GM13976 (cell line): ENCODE measurements at places on chromosomes 5 and 9.
A peak's percentile ranks its signal among the peaks of the same experiment; 100 is the strongest.

GRCh38 chr5:165573445-165573844 is 2068.0 kb downstream of the MAT2B start:
- no peak for DNase-seq

GRCh38 chr9:9286001-9286400 is 1326.8 kb downstream of the PTPRD start:
- DNase-seq: no peak

- no peak for DNase-seq
Observed at GRCh38 chr5:177081859-177082258, 4.9 kb upstream of the FGFR4 start.

DNA sequence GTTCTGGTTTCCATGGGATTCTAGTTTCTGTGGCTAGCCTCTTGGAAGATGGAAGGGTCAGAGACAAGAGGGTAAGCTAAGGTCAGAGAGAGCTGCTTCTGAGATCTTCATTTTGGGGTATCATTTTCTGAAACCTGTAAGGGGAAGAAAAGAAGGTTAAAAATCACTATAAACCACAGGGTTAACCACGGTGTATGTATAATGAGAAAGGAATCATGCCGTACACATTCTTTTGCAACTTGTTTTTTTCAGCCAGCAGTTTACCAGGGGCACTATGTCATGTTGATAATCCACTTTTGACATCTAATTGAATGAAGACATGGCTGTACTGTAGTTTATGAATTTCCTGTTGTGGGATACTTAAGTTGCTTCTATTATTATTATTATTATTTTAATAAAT is 164.4 kb downstream of the FOCAD start:
- no peak for DNase-seq

GRCh38 chr5:40112875-40113274 is 566.8 kb upstream of the PTGER4 start:
- no peak for DNase-seq

DNA sequence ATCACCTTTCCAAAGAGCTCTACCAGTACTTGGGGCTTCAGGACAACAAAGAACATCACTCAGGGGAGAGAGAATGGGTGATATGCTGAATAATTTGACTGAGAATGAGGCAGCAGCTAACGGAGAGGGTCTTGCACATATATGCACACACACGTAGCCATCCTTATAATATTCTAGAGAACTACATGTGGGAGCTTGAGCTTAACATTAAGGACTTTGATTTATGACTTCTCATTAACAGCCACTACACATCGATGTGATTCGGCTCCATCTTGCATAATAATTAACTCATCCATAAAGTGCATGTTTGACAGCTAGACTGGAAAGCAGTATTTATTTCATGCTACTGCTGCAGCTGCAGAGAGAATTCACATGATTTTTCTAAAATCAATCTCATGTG is 163.4 kb downstream of the RAB3C start:
- no peak for DNase-seq

DNA sequence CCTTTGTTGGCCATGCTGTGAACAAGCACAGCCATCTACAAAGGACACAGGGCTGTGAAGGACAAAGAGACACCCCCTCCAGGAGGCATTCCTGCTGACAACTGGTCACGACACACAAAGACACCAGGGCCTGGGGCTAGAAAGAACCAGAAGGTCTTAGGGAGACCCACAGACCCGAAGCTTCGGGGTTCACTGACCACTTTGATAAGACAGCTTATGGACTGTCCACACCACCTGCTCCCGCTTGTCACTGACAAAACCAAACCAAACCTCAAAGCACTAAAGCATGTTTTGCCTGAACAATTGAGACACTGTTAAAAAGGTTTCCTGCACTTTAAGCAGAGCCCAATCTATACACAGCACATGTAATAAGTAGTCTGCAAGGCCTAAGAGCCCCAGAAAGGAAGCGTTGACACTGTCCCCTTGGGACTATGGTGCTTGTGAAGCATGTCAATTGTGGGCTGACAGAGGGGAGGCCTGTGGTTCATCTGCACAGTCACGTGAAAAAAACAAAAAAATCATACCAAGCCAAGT is 185.0 kb downstream of the GAPVD1 start:
- DNase-seq: peak; percentile 82

- no peak for DNase-seq
Observed at GRCh38 chr9:127828262-127829031, 25.8 kb downstream of the FPGS start.

GRCh38 chr9:127415141-127415540 is 9.0 kb upstream of the ZNF79 start:
- no peak for DNase-seq

GRCh38 chr5:132429463-132430440 is 60.2 kb downstream of the SLC22A5 start:
- DNase-seq: no peak

- DNase-seq: no peak
Observed at GRCh38 chr9:32701321-32702022, 66.0 kb upstream of the TAF1L start.

GRCh38 chr5:162573758-162574157 is 506.2 kb downstream of the GABRG2 start:
- DNase-seq: no peak

DNA sequence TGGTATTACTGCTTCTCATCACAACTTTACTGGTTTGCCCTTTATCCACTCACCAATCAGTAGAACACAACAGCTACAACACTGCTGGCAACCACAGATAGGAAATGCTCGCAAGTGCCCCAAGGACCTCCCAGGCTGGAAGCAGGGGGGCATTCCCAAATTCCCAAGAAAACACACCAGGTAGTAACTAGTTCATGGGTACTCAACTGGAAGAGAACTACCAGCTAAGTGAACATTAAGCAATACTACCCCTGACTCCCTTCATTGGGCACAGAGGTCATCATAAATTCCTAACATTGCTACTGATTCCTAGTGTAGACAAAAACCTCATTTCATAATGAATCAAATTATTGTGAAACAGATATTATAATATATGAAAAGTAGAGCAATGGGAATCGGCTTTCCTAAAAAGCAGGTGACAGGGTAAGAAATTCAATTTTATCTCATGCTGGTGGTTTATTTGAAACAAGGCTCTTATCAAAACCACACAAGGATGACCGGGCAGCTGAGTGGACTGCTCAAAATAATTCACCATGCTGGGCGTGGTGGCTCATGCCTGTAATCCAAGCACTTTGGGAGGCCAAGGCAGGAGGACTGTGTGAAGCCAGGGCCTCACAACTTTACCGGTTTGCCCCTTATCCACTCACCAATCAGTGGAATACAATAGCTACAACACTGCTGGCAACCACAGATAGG is 81.6 kb downstream of the TLE1 start:
- no peak for DNase-seq

GRCh38 chr5:141875022-141875740 is 3.0 kb downstream of the PCDH1 start:
- DNase-seq: no peak

GRCh38 chr9:16103620-16104397 is 551.0 kb downstream of the CCDC171 start:
- DNase-seq: no peak

GRCh38 chr5:160298189-160298588 is 14.2 kb downstream of the CCNJL start:
- DNase-seq: no peak

- no peak for DNase-seq
Observed at GRCh38 chr5:170662966-170663365, 120.6 kb upstream of the GABRP start.

DNA sequence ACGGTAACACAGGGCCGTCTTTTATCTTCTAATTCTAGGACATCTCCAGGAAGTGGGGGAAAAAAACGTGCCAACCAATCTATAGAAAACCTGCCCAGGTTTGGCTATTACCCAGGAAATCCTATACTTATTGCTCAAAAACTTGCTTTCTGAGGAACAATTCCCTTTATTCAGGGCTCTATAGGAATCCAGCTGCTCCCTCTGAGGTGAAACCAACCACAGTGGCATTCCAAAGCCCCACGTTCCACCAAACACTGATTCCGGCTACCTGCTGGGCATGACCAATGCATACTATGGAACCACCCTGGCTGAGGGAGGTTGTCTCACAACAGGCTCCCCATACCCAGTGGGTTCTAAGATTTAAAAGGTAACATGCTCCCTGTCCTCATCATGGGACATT is 57.6 kb downstream of the GLIS3 start:
- no peak for DNase-seq

- DNase-seq: no peak
Observed at GRCh38 chr9:130857864-130858738, 23.0 kb downstream of the ABL1 start.
